ENCODE measurements at places on chromosomes 13 and 19.

GRCh38 chr19:55986487-55986886 is at the start of gene NLRP5:
Gene NLRP5, plus strand, starts transcription at chr19:55986775.
- no peak for DNase-seq

DNA sequence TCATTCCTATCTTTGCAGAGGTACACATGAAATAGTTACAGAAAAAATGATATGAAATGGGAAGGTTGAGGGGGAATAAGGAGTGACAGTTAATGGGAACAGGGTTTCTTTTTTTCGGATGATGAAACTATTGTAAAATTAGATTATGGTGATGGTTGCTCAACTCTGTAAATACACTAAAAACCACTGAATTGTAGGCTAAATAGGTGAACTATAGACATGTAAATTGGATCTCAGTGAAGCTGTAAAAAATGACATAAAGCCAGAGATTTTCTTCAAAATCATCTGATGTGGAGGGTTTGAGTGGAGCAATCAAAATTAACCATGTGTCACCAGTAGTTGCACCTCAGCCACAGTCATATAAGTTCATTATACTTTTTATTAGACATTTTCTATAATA is 6.6 kb upstream of the FLT3 start:
- no peak for DNase-seq

DNA sequence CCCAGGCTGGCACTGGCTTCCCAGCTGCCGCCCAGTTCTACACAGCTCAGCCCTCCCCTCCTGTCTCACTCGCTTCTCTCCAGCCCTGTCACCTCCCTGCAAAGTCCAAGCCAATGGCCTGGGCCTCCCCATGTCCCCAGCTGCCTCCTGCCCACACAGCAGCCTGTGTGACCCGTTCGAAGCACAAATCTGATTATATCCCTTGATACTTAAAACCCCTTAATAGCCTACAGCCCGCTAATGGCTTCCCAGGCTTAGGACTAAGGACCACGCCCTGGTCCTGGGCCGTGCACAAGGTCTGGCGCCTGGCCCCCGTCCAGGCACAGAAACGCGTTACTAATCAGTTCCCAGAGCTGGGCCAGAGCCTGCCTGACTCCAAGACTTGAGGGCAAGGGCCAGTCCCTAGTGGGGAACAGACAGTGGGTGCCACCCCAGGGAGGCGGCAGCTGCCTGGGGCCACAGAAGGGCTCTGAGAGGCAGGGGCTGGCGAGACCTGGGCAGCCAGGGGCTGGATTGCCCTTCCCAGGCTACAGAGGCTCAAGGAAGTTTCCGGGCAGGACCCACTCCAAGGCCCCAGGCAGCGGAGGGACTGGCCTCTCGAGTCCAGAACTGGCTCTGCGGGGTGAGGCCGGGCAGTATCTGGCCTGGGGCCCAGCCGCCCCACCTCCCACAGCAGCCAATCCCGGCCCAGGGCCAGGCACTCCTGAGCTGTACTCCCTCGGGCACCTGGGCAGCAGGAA is 10.4 kb downstream of the XAB2 start:
- no peak for DNase-seq

- DNase-seq: no peak
Measured at GRCh38 chr13:45779901-45780300, 71.7 kb downstream of the SIAH3 start.

DNA sequence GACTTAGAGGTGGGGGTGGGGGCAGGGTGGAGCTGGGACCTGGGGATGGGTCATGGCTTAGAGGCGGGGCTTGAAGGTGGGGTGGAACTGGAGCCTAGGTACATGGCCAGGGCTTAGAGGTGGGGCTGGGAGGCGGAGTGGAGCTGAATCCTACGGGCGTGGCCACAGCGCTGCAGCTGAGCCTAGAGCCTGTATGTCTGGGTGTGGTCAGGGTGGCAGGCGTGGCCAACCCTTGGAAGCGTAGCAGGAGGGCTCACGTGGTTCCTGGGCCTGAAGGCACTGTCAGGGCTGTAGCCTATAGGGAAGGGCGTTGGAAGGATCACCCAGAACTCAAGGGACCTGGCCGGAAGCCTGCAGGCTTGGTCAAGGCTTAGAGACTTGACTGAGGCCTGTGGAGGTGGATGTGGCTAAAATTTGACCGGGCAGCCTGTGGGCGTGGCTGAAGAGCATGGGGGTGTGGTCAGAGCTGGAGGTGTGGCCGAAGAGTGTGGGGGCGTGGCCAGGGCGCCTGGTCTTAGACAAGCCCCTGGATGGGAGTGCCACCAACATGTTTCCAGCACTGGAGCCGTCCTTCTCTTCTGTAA is 24.3 kb downstream of the COLGALT1 start:
- DNase-seq: no peak

GRCh38 chr13:48819899-48820298 is 155.8 kb upstream of the FNDC3A start:
- no peak for DNase-seq

- DNase-seq: no peak
Measured at GRCh38 chr13:55577847-55578210, 1562.9 kb upstream of the PRR20A start.

GRCh38 chr13:105804561-105805190 is 730.8 kb downstream of the EFNB2 start:
- DNase-seq: no peak
